Esophagus mucosa (tissue), 1 donor: ENCODE measurements at places on chromosomes 11 and 22. TPM values are rescaled to one million over a fixed set of nuclear protein-coding genes. Genes with fewer than 3 reads are reported as not detected.

GRCh38 chr22:41732096-41732772 lies 32.9 kb downstream of the MEI1 start:
- ATAC-seq = no peak

- ATAC-seq = peak; percentile 35
Observed at GRCh38 chr22:46533070-46533833, 4.2 kb downstream of the CELSR1 start.

GRCh38 chr11:34356576-34356912 lies 1.3 kb downstream of the ABTB2 start:
- no peak for ATAC-seq

ZW10 gene
- total RNA-seq = 10.2 TPM

KCTD14 gene
- total RNA-seq = 2.3 TPM

- no peak for ATAC-seq
Observed at GRCh38 chr11:93904716-93905115, 54.3 kb upstream of the VSTM5 start.

CFAP300 gene
- total RNA-seq = 0.80 TPM

DNA sequence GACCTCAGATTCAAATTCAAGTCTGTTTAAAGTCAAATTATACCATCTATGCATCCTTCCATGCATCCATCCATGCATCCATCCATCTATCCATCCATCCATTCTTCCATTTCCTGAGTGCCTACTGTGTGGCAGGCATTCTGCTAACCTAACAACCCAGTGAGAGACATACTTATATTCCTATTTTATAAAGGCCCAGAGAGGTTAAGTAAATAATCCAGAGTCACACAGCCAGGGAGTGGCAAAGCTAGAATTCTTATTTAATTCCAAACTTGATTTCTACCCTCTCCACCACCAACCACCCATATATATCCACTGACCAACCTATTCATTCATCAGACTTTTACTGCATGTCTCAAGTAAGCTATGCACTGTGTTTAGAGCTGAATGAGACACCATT lies 53.8 kb downstream of the LRRC74B start:
- ATAC-seq = no peak

DNA sequence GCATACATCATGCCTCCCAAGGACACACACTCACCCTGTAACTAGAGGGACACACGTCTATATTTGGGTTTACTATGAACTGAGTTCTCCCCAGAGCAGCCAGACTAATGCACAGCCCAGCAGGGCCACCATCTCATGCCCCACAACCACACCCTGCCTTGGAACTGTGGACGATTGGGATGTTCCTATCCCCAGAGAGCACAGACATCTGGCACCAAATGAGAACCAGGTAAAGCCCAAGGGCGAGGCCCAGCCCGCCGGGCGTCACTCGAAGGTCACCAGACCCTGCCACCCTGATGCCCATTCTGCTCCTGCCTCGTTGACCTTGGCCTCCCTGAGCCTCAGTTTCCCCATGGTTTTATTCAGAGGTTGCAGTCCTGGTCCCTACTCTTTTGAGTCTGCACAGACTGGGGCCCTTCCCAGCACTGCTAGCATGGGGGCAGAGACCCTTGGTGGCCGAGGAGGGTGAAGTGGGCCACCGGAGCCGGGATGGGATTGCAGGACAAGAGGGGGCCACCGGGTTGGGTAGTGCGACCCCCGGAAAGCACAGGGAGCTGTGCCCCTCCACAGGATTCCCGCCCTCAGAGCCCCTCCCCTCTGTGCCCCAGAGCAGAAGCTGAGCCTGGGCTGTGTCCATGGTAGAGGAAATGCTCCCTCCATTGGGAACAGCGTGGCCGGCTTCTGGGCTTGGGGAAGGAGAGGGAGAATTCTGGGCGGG lies 56.8 kb downstream of the IGLL5 start:
- peak; percentile 18 for ATAC-seq

DNA sequence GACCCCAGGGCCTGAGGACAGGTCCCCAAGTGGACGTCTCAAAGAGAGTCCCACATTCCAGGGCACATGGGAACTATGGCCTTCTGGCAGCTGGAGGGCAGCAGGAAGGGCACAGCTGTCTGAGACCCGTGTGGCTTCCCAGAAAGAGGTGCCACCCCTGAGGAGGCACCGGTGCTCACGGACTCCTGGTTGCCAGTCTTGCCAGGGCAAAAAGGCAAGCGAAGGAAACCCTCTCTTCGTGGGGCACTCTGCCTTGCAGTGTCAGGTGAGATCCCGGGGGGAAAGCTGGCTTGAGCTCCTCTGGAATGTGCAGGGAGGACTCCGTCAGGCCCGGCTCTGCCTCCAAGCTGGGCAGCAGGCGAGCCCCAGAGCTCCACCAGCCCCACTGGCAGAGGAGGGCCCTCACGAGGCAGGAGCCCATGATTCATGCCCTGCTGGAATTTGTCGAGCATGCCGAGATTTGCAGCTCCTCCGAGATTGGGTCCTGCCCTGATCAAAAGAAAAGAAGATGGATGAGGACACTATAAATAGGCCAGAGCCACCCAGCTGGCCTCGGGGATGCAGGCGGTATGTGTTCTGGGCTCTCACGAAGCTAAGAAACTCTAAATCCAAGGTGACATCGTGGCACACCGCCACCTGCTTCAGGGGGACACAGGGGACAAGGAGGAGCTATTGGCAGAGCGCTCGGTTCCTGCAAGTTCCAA lies 9.9 kb upstream of the CELSR1 start:
- ATAC-seq = peak; percentile 74

GRCh38 chr11:75365711-75366181 lies 14.3 kb upstream of the ARRB1 start:
- no peak for ATAC-seq

MIOX gene
- total RNA-seq = not detected

FOLH1 gene
- 3.2 TPM for total RNA-seq

DNA sequence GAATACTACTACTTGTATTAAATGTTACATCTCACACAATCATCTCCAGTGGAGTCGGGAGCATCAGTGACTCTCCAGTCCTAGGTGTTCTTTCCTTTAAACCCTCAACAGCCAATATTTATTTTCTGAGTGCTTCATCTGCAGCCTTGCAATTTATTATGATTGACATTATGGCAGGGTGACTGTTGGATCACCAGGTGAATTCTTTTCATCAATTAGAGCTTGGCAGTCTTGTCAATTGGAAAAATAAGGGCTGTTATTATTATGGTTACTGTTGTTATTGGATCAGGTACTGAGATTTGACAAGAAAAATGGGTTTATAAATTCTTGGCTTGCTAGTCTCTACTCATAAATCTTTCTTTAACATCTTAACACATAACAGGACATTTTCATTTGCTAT lies 27.5 kb upstream of the HTATIP2 start:
- ATAC-seq = no peak
